Stimulated activated CD8-positive, alpha-beta memory T cell treated with anti-CD3 and anti-CD28 coated beads, Interleukin-15, amount 100 ng/mL, for 24 hours (primary cell): ENCODE measurements at places on chromosomes 3 and 15.

DNA sequence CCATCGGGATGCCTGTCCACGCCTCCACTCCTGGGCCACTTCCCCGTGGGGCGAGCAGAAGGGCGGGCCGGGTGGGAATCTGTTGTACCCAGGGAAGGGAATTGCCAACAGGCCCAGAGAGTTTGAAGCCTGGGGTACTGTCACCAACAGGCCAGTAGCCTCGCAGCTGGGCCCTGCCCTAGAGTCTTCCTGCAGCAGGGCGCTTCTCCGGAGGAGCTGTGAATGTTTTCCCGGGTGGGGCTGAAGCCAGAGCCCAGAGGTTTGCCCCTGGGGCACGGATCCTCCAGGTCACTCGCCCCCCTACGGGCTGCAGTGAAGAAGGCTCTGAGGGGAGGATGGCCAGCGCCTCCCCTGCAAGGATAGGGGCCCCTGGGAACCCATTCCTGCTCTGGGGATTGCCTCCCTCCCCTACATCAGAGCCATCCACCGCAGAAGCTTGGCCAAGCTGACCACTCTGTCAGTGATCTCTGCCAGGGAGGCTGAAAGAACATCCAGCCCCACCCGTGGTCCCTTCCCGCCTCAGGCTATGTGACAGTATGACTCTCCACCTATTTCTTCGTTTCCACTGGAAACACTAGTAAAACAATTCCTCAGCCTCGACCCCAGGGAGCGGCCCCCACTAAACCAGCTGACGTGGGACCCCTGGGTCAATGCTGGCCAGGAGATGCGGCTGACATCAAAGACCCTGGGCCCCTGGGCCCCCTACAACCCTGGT is 16.8 kb downstream of the CIDEC start:
- no peak for DNase-seq

GRCh38 chr15:29134641-29135308 is 134.8 kb downstream of the NSMCE3 start:
- no peak for DNase-seq

DNA sequence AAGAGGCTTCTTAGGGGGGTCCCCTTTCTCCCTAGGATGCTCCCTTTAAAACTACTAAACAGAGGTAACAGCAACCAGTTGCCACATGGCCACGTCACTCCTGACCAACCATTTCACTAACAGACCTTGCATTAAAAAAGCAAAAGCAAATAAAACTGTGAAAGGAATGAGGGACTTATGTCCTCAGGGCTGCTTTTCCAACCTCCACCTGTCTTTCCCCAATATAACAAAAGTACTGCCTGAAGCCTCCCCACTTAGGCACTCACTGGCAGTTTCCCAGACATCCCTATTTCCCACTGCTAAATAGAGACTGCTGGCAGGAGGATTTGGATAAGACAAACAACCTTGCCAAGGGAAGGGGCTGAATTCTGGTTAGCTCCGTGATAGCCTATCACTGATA is 130.3 kb downstream of the ATP8B4 start:
- DNase-seq = no peak

- no peak for DNase-seq
These were observed 283.2 kb upstream of the KCNH8 start for GRCh38 chr3:18864933-18865731.

GRCh38 chr15:100152463-100152862 is 189.3 kb downstream of the ADAMTS17 start:
- DNase-seq = no peak

- DNase-seq = no peak
These were observed 16.0 kb upstream of the ZNF710 start for GRCh38 chr15:89985111-89985510.

GRCh38 chr3:11995120-11995519 is 9.1 kb upstream of the SYN2 start:
- DNase-seq = no peak
